Memory B cell (primary cell): ENCODE measurements at places on chromosomes 16 and 17.

DNA sequence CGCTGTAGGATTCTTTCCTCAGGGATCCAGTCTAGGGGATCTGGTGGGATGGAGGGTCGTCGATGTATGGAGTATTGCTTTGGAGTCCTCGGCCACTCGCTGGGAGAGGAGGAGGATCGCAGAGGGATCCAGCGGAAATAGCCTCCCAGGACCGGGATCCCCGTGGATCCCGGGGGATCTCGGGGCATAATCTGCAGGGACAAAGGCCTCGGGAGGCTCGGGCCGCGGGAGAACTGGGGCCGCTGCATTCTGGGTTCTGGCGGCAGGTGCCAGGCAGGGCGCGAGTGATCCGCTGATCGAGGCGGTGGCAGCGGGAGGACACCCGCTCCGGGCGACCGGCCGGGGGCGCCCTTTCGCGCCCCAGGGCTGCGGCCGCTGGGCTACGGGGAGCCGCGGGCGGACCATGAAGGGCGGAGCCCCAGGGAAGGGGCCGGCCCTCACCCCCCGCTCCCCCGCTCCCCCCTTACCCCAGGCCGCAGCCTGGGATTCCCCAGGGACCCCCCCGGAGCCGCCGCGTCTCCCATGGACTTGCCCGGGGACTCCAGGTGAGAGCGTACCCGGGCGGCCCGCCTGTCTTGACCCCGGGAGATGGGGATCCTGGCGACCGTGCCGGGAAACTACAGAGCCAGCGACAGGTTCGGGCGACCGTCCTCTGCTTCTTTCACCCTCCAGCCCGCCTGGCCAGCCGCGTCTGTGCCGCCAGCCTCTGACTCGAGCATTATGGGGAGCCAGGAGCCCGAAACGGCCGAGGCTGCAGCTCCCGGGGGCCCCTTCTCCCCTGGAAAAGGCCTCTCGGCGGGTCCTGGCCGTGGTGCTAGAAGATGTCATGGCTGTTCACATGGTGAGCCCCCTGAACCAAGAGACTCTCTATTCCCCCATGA, 604 bp downstream of the PRR14 start:
- peak; percentile 73 for DNase-seq

DNA sequence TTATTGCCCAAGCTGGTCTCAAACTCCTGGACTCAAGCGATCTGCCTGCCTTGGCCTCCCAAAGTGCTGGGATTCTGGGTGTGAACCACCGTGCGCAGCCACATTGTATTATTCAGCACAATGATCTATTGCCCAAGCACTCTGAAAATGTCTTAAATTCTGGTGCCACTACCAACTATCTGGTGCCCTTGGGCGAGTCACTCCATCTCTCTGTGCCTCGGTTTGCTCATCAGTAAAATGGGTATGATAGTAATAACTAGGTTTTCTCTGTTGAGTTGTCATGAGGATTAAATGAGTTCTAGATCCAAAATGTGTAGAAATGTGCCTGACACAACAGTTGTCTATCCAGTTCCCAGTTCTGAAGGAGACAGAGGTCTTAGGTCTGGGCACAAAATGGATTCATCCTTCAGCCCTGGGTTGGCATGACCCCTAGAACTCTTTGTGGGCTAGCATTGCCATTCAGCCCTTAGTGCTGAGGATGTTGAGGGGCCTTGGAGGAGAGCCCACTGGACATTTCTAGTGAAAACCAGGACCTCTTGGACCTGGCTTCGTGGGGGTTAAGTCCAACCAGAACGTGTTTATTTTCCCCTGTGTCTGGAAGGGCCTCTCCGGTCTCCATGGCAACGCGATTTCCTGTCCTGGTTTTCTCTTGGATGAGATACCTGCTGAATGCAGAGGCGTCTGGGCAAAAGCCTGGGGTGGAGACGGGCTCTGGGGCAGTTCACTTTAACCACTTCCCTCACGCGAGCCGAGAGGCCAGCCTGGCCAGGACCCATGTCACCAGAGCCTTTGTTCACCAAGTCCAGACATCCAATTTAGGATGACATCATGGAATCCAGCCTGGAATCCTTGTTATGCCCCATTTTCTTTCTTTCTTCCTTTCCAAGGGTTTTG, 43.7 kb upstream of the TNRC6A start:
- no peak for DNase-seq

DNA sequence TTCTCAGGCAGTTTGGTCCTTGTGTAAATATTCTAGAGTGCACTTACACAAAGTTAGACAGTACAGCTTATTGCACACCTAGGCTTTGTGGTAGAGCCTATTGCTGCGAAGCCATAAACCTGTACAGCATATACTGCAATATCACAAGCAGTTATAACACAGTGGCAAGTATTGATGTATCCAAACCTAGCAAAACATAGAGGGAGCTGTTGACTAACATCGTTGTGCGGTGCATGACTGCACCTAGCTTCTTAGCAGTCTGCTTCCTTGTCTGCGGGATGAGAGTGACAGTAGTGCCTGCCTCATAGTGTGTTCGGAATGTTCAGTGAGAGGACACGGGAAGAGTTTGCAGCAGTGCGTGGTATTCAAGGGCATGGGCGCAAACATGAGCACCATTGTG, 78.9 kb downstream of the MPRIP start:
- DNase-seq: no peak

DNA sequence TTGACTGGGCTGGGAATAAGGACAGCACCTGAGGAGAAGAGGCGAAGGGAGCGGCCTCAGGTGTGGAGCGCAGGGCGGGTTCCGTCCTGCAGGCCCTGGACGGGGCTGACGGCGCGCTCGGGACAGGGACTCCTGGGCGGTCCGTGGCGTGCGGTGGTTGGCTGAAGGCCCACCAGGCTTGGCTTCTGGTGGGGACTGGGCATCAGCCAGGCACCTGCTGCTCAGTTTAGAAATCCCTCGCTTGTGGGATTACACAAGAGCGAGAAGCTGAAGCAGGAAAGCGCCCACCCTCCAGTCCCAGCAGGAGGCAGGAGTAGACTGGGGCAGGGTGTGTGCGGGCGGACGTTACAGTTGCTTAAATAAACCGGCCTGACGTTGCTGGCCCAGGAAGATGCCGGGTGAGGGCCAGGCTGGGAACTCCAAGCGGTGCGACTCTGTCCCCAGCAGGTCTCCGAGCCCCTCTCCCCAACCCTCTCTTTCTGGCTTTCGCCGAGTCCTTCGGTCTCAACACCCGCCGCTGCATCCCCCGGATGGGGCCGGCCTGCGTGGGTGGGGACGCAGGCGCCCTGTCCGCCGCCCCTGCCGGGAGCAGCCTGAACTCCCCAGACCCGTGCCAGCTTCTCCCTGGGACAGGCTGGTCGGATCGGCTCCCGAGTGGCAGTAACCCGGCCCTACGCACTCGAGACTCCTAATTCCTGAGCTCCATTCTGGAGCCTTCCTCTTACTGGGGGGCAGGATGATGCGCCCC, 639 bp downstream of the MIF4GD start:
- DNase-seq: no peak

DNA sequence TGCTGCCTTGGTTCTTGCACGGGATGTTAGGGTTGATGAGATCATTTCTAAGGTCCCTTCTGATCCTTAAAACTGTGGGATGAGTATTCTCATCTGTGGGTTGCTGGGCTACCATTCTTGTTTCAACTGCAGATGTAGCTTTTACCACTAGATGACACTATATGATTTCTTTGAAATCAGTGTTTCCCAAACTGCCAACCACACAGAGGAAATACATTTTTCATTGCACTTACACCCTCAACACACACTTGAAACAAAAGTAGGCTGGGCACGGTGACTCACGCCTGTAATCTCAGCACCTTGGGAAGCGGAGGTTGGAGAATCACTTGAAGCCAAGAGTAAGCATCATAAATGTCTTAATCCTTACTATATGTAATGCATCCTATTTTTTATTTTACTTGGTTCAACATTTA, 15.3 kb downstream of the LCMT1 start:
- DNase-seq: no peak

DNA sequence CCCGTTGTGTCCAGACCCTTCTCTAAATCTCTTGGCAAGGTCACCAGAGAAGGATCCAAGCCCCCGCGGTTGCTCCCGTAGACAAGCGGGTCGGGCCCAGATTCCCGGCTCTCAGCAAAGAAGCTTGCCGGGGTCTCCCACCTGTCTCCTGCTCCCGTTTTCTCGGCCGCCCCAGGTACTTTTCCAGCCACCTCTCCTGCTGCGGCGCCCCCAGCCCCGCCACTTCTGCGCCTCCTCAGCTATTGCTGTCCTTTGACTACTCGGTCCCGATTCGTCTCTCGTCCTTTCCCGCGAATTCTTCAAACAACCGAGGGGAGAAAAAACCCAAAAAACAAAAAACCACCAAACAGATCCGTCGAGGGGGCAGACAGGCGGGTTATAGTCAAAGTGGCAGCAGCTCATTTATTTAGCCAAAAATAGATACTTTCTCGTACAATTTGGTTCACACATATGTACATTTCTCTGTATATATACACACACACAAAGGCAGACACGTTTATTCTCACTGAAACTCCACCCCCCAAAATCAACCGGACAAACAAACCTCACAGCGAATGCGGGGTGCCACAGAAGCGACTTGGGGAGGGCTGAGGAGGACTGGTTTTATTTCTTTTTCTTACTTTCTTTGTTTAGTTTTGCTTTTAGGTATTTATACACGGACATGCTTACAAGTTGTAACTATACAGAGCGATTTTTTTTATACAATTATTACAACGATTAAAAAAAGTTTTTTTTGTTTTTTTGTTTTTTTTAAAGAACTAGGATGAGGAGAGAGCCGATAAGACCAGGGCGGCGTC, 3.5 kb downstream of the IRX3 start:
- no peak for DNase-seq

GRCh38 chr17:63024716-63025115, 58.7 kb downstream of the TANC2 start:
- DNase-seq: no peak

DNA sequence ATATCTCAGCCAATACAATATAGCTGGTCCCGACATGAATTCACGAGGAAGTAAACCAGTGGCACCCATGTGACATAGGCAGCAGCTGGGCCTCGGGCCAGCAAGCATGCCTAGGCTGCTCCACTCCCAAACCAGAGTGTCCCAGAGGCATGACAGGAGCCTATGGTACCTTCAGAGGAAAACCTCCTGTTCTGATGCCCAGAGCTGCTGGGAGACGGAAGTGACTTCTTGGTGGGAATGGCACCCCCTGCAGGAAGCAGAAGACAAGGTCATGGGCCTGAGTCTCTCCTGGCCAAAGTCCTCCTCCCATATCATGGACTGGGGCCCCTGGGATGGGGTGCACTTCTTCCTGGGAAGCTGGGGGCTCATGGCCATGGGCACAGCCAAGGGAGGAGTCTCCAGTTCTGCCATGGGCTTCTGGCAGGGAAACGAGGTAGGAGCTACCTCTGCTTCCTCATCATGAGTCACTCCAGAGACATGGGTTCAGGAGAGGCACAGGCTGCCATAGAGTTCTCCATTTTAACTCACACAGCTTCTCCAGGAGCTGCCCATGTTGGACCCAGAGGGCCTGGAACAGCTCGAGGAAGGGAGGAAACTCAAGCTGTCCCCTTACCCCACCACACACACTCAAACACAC, 13.4 kb downstream of the FBF1 start:
- no peak for DNase-seq

DNA sequence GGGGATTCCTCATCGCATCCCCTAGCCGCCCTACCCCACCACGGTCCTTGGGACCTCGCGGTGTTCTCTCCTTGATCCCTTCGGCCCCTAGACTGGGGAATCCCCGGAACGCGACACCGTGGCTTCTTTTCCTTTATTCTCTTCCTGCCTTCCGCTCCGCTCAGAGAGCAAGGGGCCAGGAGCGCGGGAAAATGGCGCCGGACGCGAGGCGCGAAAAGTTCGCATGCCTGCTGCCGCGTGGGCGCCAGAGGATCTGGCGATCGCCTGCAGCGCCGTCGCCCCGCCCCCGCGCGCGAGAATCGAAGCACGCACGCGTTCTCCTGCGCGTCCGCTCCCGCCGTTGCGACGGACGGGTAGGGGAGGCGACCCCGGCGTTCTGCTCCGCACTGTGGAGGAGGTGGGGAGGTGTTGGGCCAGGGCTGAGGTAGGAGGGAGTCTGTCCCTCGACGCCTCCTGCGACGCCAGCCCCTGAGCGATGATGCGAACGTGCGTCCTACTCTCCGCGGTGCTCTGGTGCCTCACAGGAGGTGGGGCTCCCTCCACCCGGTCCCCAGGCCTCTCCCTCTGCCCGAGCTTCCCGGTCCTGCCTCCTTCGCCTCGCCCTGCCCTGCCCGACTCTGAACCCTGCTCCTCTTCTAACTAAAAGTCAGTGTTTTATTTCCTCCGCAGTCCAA, at the start of gene ZPBP2:
TSS of gene ZPBP2 (plus strand) at position 323 of the 674 bp plus-strand sequence. CDS start at position 476, 153 bp downstream.
- DNase-seq: peak; percentile 64

DNA sequence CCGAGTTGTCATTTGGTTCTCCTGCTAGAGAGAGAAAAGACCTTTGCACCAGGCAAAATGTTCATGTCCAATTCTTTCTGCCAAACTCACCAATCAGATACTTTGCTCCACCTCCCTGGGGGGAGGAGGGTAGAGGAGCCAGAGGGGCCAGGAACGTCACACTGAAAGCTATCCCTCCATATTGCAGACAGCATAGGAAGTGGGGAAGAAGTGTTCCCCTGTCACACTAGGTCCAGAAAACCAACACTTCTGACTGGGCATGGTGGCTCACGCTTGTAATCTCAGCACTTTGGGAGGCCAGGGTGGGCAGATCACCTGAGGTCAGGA, 9.5 kb downstream of the HSD17B2 start:
- DNase-seq: no peak

GRCh38 chr16:82405736-82406135, 221.0 kb upstream of the CDH13 start:
- DNase-seq: no peak

- DNase-seq: no peak
Measured at GRCh38 chr16:66473654-66474519, 46.8 kb downstream of the BEAN1 start.

DNA sequence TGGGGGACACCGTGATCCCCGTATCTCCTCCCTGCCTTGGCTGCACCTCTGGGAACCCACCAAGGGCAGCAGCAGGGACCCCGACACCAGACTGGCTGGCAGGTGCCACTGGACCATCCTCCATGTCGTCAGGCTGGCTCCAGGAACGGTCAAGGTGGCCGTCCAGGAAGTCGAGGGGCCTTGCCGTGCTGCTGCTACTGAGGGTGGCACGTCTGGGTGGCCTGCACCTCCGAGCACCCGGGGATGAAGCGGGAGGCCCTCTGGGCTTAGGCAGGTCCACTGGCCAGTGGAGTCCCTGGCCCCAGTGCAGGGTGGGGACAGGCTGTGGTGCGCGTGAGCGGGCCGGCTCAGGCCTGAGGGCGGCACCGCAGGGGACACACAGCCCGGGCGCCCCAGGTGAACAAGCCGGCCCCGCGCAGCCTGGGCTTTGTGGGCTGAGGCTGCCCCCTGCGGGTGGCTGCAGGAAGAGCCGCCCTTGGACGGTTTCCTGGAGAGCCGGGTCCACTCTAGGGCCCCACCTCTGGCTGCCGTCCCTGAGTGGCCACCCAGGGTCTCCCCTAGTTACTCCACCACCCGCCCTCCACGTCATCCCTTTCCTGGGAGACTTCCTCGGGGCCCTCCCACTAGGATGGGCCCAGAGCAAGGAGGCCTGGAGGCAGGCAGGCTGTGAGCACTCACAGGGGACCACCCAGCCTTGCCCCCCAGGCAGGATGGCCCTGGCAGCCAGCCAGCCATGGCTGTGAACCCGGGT, 42.8 kb upstream of the ZC3H18 start:
- DNase-seq: peak; percentile 78

DNA sequence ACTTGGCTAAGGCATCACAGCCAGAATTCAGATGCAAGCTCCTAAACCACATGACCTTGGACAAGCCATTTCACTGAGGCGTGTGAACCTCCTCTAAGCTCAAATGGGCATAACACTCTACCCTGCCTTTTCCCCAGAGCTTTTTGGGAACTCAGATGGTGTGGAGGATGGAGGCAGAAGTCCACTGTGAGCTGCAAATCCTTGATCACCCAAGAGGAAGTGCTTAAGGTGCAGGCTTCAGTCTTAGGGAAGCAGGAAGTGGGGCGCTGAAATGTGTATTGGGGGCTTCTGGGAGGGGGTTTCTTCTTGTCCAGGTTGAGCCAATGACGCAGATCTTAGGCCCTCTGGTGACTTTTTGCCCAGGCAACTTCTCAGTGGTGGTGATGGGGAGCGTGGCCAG, 12.9 kb downstream of the CIITA start:
- DNase-seq: no peak
